Activated CD4-positive, alpha-beta memory T cell treated with anti-CD3 and anti-CD28 coated beads for 36 hours (primary cell): ENCODE measurements at places on chromosomes 12 and 14. TPM values are rescaled to one million over a fixed set of nuclear protein-coding genes. Genes with fewer than 3 reads are reported as not detected.

The ITGA7 gene
- total RNA-seq: 4.5 TPM

The OASL gene
- total RNA-seq: 21.9 TPM

The NEUROD4 gene
- not detected for total RNA-seq

The HCFC2 gene
- 10.8 TPM for total RNA-seq

DNA sequence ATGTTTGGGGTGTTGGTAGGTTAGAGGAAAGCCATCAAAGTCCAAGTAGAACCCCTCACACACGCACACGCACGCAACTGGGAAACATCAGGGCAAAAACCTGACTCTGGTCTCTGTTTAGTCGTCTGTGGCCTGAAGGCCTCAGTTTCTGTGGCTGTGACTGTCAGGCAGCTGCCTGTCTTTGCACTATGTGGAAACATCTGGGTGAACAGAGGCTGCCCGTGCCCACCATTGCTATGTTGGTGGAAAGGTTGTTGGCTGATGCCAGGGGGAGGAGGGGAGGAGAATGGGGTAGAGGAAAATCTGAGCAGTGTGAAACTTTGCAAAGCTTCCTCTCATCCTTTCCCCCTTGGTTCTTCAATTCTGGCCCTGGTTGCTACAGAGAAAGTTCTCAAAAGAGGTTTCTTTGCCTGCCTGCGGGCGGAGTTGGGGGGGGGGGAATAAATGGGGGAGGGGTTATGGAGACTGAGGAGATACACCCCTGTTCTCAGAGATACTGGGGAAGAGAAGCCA lies 7.5 kb downstream of the HOXC10 start:
- DNase-seq: no peak

DNA sequence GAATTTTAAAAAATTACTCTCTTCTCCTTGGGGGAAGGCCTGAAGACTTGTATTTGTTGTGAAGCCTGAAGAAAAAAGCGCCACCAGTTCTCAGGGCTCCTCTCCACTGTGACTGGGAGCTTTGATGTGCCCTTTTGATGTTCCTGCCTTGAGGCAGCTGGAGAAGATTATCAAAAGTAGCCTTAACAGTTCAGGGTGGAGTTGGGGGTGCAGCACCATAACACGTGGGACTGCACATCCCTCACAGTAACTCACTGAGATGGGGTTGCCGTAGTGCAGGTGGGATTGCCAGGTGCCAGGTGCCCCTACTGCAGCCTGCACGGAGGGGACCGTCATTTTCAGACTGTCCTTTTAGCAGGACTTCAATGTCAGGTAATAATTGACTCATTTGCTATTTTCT lies 474.1 kb downstream of the ETNK1 start:
- DNase-seq: no peak

DNA sequence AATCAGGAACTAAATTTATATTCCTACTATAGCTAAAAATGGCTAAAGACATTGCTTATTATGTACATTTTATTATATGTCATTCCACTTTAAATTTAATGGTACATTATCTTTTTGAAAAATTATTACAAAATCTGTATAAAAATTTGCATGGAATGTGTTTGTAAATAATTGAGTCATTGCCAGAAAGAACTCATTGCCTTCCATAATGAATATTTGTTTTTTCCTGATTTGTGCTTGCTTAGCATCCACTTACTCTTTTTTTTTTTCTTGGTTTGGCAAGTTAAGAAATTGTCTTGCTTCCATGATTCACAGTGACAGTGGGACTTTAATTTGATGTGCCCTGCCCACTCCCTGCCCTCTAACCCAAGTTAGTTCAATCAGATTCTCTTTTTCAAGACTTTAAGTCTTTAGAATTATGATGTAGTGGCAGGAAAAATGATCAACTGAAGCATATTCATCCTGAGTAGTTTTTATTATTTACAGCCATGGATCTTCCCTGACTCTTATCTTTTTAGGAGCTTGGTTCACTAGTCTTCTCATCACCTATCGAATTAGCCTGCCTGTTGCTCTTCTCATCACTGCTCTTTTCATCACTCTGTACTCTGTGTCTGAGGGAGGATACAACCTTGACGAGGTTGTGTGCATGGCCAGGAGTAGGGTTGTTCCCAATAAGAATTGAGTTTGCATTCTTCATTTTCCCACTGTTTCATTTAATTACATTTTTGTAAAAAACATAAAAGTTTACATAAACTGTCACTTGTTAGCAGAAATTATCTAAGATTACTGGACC lies 442.0 kb downstream of the BTG1 start:
- no peak for DNase-seq

- DNase-seq: peak; percentile 73
These were observed 27.4 kb downstream of the SLC41A2 start for GRCh38 chr12:104930388-104931326.

DNA sequence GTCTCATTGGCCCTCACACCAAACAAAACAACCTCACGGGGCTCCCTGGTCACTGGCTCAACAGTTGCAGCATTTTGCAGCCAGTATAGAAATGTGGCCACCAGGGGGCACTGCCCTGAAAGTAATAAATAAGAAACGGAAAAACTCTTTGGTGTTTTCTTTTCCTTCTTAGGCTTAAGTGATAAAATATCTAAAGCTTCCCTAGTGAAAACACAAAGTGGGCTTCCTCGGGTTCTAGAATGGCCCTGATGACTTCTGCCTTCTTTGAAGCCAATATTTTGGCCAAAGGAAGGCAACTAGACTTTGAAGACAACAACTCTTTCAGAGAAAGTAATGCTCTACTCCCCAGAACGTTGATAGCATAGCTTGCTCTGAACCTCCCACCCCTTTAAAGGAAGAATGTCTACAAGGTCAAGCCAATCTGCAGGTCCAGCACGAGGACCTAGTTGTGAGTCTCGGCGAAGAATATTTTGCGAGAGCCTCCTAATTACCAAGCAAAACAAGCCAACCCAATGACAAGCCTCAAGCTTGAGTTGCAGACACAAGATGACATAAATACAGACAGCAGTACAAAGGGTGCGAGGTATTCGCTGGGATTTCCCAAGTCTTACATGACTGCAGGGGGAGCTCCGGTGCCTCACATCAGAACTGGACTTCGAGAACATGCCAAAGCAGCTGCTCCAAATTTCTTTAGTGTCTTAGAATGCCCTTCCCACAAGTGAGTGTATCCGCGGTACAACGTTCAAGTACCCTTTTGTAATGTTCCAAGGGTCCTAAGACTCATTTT lies 2.6 kb downstream of the ITPK1 start:
- peak; percentile 85 for DNase-seq
